ENCODE measurements at places on chromosomes 11 and 22.

GRCh38 chr11:89490602-89490980 lies 584 bp downstream of the NOX4 start:
- DNase-seq: no peak

DNA sequence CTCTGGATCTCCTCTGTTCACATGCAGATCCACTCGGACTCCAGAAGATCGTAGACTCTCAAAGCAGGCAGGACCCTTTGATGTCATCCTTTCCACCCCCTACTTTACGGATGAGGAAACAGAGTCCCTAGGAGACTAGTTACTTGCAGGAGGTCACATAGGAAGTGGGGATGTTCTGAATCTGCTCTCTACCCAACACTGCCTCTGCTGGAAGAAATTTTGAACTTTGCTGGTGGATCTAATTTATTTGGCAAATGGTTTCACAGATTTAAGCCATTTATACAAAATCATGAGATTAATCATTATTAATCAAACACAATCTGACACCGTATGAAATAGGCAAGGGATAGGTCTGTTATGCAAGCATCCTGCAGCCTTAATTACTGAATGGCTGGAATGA lies 55.0 kb upstream of the USP47 start:
- peak; percentile 15 for DNase-seq

- no peak for DNase-seq
These were observed 241.3 kb upstream of the PDGFD start for GRCh38 chr11:104405277-104405676.

GRCh38 chr22:45521178-45521577 lies 18.5 kb downstream of the FBLN1 start:
- no peak for DNase-seq

- DNase-seq: no peak
These were observed 126.1 kb upstream of the SLC5A12 start for GRCh38 chr11:26847977-26848376.

GRCh38 chr22:50307890-50308596 lies 597 bp upstream of the PLXNB2 start:
- DNase-seq: no peak

- DNase-seq: no peak
These were observed 69.2 kb upstream of the GRK3 start for GRCh38 chr22:25495285-25495684.

DNA sequence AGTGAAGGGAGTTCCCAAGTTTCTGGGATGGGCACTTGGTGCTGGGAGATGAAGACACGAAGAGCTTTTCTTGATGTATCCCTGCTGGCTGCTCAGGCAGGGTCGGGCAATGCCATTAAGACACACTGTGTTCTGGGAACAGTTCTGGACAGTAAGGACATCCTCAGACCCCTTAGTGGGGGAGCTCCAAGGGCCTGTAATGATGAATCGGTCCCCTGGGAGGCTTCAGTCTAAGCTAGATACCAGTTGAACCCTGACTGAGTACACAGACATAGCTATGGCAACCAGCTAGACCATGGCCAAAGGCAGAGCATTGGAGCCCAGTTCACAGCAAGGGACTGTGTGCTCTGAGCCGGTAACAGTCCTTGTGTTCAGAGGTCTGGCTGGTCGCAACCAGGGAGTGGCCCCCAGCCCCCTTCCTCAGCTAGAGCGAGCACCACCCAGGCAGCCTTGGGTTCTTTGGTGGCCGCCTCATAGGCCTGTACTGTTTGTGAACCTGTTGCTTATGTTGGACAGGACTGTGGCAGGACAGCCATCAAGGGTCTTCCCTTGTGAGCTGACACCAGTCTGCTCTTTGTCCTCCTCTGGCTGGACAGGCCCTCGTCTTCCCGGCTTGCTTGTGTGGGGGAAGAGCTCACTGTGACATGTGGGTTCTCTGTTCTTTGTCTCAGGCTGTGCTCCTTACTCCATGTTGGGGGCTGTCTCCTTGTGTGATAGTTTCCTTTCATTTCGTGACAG lies 25.0 kb downstream of the MED15 start:
- no peak for DNase-seq

GRCh38 chr22:42300259-42301076 lies 30.0 kb upstream of the TCF20 start:
- no peak for DNase-seq

DNA sequence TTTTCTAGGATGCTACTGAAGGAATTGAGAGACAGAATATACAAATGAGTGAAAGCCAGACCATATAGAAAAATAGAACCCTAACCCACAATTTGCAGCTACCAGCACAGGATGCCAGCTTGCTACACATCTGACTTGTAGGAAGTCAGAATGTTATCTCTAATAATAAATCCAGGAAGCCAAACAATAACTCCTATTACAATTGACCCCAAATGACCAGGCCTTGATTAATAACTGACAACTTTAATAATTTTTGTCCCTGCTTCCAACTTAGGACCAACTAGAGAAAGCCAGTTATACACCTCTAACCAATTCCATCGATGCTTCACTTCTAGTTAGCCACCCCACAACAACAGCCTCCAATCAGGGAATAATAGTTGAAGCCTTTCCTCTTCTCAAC lies 193.4 kb downstream of the CASP12 start:
- DNase-seq: no peak

DNA sequence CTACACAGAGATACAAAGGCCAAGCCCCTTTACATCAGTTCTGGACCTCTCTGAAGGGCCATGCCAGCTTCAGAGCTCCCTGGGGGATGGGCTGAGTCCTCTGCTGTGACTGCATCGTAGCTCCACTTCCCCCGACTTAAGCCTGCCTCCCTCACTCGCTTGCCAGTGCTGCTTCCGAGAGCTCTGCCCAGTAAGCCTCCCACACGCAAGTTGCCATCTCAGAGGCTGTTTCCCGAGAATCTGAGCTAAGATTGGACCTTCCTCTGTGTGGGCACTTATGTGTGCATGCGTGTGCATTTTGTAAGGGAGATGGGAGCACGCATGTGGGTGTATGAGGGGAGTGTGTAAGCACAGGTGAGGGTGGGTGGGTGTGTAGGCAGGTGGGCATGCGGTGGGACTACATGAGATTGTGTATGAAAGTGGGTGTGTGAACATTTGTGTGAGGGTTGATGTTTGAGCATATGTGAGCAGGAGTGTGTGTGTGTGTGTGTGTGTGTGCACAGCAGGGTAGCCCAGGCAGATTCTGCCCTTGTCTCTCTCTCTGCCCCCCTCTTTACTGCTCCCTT lies 163.0 kb upstream of the SYT13 start:
- DNase-seq: no peak

- peak; percentile 12 for DNase-seq
These were observed 195.3 kb downstream of the BRD1 start for GRCh38 chr22:49632199-49633009.

DNA sequence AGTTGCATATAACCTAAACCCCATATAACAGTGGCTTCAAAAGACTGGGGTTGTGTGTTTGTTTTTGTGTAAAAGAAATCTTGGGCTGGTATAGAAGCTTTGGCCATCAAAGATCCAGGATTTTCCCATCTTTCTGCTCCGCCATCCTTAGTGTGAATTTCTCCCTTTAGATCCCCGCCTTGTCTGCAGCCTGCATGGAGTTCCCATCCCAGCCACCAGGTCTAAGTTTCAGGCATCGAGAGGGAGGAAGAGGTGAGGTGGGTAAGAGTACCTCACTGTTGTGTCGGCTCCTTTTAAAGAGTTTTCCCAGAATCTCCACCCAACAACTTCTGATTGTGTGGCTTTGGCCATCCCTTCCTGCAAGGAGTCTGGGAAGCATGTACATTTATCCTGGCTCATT lies 195.5 kb upstream of the SORL1-AS1 start:
- DNase-seq: no peak

DNA sequence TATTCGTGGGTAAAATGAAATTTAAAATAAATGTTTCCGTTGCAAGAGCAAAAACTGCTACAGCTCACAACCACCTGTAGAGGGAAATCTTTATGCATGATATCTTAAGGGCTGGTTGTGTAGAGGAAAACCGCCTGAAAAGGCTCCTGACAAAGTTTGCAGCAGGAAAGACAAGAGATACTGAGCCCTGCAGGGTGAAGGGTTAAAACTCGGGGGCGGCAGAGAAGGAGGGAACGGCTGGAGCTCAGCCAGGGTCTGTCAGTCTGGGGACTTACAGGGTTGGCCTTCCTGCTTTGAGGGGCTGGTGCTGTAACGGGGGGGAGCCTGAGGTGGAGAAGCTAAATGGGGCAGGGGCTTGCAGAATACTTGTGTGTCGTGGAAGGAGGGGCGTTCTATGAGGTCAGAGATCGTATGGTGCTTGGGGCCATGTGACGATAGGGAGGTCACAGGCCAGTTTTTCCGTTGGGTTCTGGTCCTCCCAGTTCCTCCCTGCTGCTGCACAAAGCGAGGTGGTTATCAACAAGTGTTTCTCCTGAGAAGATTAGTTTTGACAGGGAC lies 122.9 kb upstream of the HSD17B12 start:
- DNase-seq: no peak

DNA sequence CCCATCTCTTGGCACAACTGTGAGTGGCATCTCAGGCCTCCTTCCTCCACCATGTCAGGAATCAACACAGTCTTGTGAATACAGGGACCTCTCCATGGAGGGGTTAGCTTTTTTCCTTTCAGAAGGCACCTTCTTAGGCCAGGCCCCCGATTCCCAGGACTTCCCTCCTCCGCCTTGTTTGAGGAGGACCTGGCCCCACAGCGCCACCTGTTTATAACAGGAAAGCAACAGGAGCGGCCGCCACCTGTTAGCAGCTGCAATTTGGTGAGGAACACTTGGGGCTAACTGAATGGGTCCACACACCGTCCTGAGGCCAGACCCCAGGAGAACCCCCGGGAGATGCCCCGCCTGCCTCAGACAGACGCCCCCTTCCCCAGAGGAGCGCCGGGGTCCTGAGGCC lies 3.8 kb upstream of the PKP3 start:
- no peak for DNase-seq

All from stromal cell of bone marrow (primary cell).